ENCODE measurements at places on chromosomes 7 and 10.

DNA sequence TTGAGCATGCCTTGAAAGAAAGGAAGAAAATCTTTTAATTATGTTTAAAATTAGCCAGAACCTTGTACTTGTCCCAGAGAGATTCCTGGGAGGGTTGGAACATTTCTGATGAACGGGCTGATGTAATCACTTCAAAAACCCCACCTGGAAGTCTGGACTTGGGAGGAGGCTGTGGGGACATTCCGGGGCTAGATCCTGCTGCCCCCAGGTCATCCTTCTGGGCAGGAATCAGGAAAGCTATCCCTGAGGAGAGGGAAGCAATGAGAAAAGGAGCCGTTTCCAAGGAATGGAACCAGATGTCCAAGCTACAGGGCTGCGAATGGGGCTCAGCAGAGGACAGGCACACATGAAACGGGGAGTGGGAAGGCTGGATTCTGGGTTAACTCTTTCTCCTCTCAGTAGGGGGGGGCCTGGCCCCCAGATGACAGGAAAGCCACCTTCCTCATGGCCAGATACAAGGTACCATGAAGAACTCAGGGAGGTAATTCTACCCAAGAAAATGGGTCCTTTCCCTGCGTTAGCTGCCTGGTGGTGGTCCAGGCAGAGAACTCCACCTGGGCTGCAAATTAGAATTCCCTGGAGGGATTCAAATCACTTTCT lies 280.1 kb downstream of the TCF7L2 start:
- no peak overlapping the region for H3K4me3 ChIP-seq
- H3K36me3 ChIP-seq, result peaks cover 3% of the 10 kb centered on the region
- no peak overlapping the region for H3K27ac ChIP-seq
- no peak for DNase-seq
- H3K4me1 ChIP-seq, result peaks cover 11% of the 10 kb centered on the region

DNA sequence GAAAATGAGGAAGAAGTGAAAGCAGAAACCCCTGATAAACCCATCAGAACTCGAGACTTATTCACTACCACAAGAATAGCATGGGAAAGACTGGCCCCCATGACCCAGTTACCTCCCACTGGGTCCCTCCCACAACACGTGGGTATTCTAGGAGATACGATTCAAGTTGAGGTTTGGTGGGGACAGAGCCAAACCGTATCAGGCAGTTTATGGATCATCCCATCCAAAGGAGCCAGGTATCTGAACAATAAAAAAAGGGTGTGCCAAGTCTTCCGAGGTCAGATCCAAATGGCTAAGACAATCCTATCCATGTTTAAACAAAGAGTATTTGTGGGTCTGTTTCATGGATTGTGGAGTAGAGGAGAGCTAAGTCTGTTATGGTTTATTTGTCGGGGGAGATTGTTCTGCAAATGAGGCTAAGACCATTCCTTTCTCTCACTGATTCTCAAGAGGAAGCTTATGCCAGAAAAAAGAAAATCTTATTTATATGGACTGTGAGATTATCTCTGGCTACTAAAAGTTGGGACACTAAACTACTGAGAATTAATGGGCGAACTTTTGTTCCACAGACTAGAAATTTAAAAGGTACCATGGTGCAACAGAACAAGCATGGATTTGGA lies 203.7 kb downstream of the IPMK start:
- no peaks in the 10 kb centered on the region for H3K36me3 ChIP-seq
- no peak overlapping the region for H3K4me3 ChIP-seq
- peaks cover 30% of the 10 kb centered on the region for H3K27me3 ChIP-seq
- no peak for DNase-seq
- no peak overlapping the region for H3K27ac ChIP-seq

DNA sequence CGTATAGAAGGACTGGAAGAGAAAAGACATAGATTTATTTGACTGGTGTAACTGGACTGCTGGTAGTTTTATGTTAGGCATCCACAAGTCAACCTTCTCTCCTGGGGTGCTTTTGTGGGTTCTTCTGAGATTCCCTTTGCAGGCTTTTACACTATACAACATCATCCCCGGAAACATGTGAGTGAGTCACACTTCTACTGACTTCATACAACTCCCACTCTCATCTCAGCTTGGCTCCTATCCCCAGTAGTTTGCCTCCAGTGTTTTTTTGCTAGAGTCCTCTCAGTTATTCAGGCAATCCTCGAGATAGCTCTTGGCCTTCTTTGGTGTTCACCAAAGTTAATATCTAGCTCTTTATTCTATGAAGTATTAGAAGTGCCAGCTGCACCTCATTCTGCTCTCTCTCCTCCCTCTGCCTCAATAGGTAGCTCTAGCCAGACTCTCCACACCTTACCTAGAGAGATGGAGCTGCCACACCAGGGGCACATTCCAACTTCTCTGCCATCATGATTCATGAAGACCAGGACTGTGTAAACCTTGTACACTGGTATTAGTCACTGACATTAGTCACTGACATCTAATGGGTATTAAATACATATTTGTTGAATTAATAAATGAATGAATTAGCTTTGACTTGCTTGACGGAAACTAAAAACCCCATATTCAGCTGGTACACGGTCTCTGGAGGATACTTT lies 281.9 kb downstream of the PPP1R3A start:
- no peak overlapping the region for H3K4me3 ChIP-seq
- H3K4me1 ChIP-seq, result no peaks in the 10 kb centered on the region
- H3K27ac ChIP-seq, result no peak overlapping the region
- no peaks in the 10 kb centered on the region for H3K36me3 ChIP-seq

GRCh38 chr7:42024537-42024936 lies 212.5 kb downstream of the GLI3 start:
- H3K27ac ChIP-seq, result no peak overlapping the region
- DNase-seq, result no peak
- no peaks in the 10 kb centered on the region for H3K36me3 ChIP-seq

GRCh38 chr7:12796397-12797127 lies 109.1 kb downstream of the ARL4A start:
- H3K27me3 ChIP-seq, result no peaks in the 10 kb centered on the region
- H3K4me1 ChIP-seq, result no peaks in the 10 kb centered on the region
- H3K4me3 ChIP-seq, result no peak overlapping the region
- no peak overlapping the region for H3K27ac ChIP-seq
- no peak for DNase-seq

DNA sequence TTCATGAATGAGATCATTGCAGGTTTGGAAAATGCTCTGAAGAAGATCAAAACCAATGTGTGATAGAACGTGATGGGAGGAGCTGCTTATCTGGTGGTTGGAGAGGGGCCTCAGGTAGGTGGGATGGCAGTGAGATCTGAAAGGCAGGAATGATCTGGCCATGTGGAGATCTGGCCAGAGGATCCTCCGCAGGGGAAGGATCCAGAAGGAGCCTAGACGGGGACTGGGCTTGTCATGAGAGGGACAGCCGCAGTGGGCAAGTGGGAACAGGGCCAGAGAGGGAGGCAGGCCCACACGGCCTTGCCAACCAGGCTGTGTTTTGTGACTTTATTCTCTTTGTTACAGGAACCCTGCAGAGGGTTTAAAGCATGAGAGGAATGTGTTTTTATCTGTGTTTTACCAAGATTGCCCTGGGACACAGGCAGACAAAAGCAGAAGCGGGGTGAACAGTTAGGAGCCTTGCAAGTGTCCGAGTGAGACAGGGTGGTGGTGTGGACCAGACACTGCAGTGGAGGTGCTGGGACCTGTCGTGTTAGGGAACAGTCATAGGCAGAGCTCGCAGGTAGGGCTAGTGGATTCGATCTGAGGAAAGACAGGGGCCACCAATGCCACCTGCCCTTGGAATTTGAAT lies 66.6 kb downstream of the TLL2 start:
- peaks cover 84% of the 10 kb centered on the region for H3K27me3 ChIP-seq
- no peaks in the 10 kb centered on the region for H3K4me1 ChIP-seq
- H3K27ac ChIP-seq, result no peak overlapping the region
- no peak overlapping the region for H3K4me3 ChIP-seq

DNA sequence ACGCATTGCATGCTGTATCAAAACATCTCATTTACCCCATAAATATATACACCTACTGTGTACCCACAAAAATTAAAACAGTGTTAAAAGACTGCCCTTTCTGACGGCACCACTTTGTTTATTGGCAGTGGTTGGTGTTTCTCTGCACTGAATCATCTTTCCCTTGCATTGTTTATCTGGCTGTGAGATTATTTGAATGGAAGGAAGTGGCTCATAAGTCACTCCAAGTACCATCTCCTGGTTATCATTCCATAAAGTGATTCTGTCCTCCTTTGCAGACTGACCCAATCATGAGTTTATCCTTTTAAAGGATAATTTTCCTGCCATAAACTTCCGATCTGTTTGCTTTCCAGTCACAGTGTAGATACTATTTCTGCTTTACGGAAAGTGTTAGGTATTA lies 183.8 kb downstream of the CAMK1D start:
- H3K4me3 ChIP-seq, result no peak overlapping the region
- H3K27me3 ChIP-seq, result no peaks in the 10 kb centered on the region
- no peak for DNase-seq
- H3K27ac ChIP-seq, result no peak overlapping the region

DNA sequence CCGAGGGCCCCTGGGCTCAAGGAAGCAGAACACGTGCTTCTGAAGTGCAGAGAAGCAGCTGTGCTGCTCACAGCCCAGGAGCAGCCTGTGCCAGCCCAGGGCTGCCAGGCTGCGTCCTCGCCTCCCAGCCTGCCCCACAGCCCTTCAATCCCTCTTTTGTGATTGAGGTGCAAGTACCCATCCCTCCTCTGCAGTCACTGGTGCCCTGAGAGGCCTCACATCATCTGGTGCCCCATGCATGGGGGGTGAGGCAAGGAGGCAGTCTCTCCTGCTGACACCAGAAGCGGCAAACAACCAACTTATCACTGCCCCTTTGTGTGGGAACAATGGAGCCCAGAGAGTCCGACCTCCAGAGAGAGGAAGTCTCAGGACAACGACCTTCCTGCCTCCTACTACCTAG lies 49.8 kb upstream of the FGFR2 start:
- no peak overlapping the region for H3K27ac ChIP-seq
- no peaks in the 10 kb centered on the region for H3K36me3 ChIP-seq
- H3K27me3 ChIP-seq, result peaks cover 42% of the 10 kb centered on the region
- DNase-seq, result no peak

GRCh38 chr7:130894146-130894908 lies 160.3 kb upstream of the KLF14 start:
- H3K4me3 ChIP-seq, result peak overlapping the region; percentile 63
- peak overlapping the region; percentile 86 for H3K27ac ChIP-seq
- DNase-seq, result no peak
- peaks cover 43% of the 10 kb centered on the region for H3K4me1 ChIP-seq

DNA sequence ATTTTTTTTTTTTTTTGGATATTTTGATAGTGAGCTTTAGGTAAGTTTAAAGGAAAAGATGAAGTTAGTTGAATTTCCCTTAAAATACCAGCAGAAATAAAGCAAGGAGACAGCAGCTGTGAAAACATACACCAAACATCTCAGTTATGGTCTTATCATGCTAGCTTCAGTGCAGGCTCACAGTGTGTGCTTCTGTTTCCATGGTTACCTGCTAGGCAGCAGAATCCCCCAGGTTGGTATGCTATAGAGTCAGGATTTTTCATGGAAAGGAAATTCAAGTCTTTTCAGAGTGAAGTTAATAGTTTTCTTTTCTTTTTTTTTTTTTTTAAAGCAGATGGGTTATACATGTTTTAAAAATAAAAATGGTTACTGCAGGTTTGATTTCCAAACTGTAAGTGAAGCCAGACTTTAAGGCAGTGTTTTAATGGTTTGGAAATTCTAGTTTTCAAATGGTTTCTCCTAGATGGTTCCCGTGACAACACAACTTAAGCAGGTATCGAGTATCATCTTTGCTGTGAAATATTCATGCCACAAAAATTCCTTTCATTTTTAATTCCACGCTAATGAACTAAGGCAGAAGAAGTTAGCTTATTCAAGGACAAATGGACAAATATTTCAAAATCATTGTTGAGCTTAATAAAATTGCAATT lies 230.9 kb downstream of the BICC1 start:
- no peaks in the 10 kb centered on the region for H3K4me1 ChIP-seq
- DNase-seq, result no peak
- no peaks in the 10 kb centered on the region for H3K27me3 ChIP-seq

- peaks cover 56% of the 10 kb centered on the region for H3K27me3 ChIP-seq
- H3K4me1 ChIP-seq, result no peaks in the 10 kb centered on the region
- H3K36me3 ChIP-seq, result no peaks in the 10 kb centered on the region
- no peak overlapping the region for H3K4me3 ChIP-seq
- no peak for DNase-seq
- no peak overlapping the region for H3K27ac ChIP-seq
Observed at GRCh38 chr7:131949659-131950058, 393.2 kb upstream of the PODXL start.

- peaks cover 25% of the 10 kb centered on the region for H3K4me1 ChIP-seq
- no peak overlapping the region for H3K27ac ChIP-seq
- H3K4me3 ChIP-seq, result no peak overlapping the region
- DNase-seq, result no peak
- H3K27me3 ChIP-seq, result no peaks in the 10 kb centered on the region
Observed at GRCh38 chr10:60704471-60704870, 73.8 kb upstream of the CDK1 start.

DNA sequence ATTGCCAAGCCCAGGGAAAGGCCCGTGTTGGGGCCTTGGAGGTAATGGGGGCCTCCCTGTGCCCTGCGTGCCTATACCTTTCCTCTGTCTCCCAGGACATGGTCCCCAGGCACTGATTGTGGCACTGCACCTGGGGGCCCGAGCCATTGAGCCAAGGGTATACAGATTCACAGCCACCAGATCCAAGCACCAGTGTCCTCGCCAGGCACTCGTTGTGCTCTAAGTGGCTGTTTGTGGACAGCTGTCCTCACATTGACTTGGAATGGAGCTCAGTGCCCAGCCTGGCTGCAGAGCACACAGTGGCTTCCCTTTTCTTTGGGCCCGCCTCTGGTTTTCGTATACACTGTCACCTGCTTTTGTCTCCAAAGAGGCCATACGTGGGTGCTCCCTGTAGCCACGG lies 72.0 kb upstream of the BTBD16 start:
- no peaks in the 10 kb centered on the region for H3K4me1 ChIP-seq
- H3K27ac ChIP-seq, result no peak overlapping the region
- no peak overlapping the region for H3K4me3 ChIP-seq
- peaks cover 22% of the 10 kb centered on the region for H3K27me3 ChIP-seq
- DNase-seq, result no peak

DNA sequence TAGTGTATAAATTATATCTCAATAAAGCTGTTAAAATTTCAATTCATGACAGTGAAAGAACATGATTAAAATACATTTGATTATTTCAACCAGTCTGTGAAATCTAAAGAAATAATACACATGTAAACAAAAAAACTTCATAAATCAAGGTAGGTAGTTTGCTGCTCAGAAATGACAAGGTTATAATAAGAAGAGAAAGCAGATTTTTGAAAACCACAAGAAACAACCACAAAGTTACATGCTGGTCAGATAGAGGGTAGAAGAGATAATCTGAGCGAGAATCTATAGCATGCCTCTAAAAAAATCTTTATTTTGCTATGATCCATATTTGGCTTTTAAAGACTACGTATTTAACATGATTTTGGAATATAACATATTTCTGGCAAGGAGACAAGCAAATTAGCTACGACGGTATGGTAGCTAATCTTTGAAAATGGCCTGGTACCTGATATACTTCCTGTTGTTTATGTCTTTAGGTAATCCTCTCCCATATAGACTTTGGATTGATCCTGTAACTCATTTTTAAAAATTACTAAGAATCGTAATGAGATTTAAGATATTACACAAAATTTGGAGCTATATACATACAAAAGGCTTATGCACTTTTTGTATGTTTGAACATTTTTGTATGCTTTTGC lies 23.5 kb upstream of the VCL start:
- H3K27me3 ChIP-seq, result no peaks in the 10 kb centered on the region
- DNase-seq, result no peak
- H3K4me3 ChIP-seq, result peak overlapping the region; percentile 6
- no peaks in the 10 kb centered on the region for H3K36me3 ChIP-seq
- peaks cover 10% of the 10 kb centered on the region for H3K4me1 ChIP-seq

- H3K36me3 ChIP-seq, result no peaks in the 10 kb centered on the region
- H3K27me3 ChIP-seq, result no peaks in the 10 kb centered on the region
- H3K27ac ChIP-seq, result no peak overlapping the region
- H3K4me3 ChIP-seq, result no peak overlapping the region
Observed at GRCh38 chr7:72435366-72435765, 23.2 kb upstream of the CALN1 start.
